ENCODE measurements at places on chromosomes 2 and 18.

GRCh38 chr2:9782197-9782719, 61.0 kb upstream of the TAF1B start:
- no peak for DNase-seq

- no peak for DNase-seq
These were observed 21.5 kb upstream of the GALNT3 start for GRCh38 chr2:165815299-165816141.

DNA sequence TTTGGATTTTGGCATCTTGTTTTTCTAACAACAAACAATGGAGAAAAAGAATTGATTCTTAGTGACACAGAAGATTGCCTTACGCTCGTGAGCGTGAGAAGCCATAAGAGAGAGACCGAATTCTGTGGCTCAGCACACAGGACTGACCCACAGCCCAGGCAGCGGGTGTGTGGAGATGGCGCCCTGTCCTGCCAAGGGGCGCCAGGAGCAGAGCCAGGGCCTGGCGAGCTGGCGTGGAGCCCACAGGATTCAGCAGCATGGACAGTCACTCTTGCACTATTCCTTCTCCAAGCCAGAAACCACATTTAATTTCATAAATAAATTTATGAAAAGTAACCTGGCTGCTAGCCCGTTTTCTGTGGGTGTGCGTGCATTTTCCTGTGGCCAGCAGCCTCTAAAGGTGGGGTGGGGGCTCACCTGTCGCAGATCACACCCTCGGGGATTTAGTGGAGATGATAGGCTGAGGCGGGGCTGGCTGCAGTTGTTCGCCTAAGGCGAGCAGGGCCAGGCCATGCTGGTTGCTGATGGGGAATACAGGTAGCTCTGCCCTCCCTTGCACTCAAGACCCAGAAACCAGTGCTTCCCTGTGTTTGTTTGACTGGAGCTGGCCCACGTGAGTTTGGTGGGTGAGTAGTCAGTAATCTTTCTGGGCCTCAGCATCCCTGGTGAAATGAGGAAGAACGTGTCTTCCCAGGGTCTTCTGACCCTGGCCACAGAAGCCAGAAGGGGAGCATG, 46.2 kb downstream of the FAM168B start:
- no peak for DNase-seq

GRCh38 chr2:72173640-72174321, 26.1 kb upstream of the CYP26B1 start:
- DNase-seq: no peak

GRCh38 chr2:238496756-238497609, 70.3 kb downstream of the ASB1 start:
- DNase-seq: no peak

DNA sequence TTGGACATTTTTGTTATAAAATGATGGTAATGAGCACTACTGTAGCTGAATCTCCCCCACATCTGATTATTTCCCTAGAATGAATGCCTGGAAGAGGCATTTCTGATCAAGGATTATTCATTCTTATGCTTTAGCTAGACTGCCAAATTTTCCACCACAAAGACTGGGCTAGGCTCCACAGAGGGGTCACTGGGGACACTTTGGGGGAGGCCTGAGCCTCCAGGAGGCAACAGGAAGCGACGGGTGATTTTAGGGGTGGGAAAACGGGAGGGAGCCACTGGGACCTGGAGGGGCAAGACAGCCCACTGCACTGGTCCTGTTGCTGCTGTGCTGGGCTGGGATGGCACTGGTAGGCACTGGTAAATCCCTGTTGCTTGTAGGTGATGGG, 2.4 kb upstream of the ASB1 start:
- no peak for DNase-seq

- DNase-seq: no peak
These were observed 2.7 kb upstream of the NPC1 start for GRCh38 chr18:23588836-23589560.

DNA sequence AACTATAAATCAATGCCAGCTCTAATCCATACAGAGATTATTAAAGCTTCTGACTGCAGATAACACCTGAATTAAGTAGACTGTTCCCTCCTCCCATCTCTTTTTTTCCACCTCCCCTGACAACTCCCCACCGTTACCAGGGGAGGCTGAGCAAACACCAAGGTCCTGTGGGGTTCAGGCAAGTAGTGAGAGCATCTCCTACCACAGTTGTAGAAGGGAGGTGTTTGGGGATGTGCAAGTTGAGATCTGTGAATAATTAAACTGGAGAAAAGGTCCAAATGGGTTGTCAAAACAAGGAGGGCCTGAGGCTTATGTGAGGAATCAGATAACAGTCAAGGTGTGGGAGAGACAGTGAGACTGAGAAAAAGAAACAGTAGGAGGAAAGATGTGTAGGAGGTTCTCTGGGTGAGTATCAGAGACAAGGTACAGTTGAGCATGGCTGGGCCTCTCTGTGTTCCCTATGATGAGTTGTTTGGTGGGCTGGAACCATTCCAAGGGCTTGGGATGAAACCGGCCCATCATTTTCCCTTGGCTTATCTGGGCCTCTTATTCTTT, 194.6 kb downstream of the CYRIA start:
- DNase-seq: no peak

- no peak for DNase-seq
These were observed 38.1 kb downstream of the ZNF236 start for GRCh38 chr18:76860411-76860810.

All from NCI-H460 (cell line).